Stimulated activated CD8-positive, alpha-beta memory T cell treated with anti-CD3 and anti-CD28 coated beads, Interleukin-7, amount 100 ng/mL, for 1 hour (primary cell): ENCODE measurements at places on chromosomes 12 and 14.

DNA sequence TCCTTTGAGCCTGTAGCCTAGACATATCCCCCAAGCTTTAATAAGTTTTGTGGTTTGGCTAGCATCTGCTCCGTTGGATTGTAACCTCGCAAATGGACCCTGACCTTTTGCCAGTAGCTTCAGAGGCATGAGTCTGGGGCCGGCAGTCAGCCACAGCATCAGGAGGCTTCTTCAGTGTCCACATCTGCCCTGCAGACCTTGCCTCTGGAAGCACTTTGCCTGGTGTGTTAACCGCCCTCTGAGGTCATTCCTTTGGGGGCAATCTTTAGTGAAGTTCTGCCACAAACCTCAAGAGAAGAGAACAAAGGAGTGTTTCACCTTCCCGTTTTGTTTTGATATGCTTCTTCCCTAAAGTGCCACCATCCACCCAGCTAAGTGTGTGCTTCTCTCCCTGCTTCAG, 71.4 kb downstream of the GNS start:
- DNase-seq = no peak

DNA sequence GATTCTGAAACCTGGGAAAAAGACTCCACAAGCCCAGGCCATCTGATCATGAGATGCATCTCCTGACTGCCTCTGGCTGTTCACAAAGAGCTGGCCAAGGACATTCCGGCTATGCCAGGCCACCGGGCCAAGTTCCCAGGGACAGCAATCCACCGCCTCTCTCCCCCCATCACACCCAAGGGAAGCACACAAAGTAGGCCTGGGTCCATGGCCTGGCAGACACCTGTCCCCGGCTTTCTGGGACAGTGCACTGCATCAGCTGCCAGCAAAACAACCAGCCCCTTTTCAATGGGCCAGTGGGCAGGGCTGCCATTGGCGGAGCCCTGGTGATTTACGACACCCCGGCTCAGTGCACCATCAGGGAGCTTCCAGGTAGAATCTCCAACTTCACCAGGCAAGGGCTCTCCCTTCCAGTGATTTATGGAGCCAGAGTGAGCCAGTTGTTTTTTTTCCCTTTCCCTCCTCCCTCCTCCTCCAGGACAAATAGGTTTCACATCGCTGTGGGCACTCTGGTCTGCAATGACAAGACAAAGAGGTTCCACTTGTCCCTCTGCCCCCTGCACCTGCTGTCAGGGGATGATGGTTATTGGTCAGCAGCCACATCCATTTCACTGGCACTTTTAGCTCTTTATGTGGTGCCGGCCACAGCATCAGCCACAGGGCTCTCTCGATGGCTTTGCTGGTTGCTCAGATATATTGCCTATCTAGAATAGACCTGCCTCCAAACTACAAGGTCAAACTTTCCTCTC, 149.6 kb downstream of the SLC38A6 start:
- no peak for DNase-seq

DNA sequence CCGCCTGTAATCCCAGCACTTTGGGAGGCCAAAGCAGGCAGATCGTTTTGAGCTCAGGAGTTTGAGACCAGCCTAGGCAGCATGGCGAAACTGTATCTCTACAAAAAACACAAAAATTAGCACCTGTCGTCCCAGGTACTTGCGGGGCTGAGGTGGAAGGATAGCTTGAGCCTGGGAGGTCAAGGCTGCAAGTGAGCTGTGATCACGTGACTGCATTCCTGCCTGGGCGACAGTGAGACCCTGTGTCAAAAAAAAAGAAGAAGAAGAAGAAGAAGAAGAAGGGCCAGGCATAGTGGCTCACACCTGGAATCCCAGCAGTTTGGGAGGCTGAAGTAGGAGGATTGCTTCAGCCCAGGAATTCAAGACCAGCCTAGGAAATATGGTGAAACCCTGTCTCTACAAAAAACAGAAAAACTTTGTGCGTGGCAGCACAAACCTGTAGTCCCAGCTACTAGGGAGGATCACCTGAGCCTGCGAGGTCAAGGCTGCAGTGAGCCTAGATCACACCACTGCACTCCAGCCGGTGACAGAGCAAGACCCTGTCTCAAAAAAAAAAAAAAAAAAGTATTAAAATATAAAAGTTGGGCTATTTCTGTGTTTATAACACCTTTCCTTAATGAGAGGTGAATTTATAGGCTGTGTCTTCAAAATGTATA, 15.5 kb downstream of the RXYLT1 start:
- no peak for DNase-seq

- no peak for DNase-seq
These were observed 458.7 kb downstream of the TMTC2 start for GRCh38 chr12:83145325-83145840.

DNA sequence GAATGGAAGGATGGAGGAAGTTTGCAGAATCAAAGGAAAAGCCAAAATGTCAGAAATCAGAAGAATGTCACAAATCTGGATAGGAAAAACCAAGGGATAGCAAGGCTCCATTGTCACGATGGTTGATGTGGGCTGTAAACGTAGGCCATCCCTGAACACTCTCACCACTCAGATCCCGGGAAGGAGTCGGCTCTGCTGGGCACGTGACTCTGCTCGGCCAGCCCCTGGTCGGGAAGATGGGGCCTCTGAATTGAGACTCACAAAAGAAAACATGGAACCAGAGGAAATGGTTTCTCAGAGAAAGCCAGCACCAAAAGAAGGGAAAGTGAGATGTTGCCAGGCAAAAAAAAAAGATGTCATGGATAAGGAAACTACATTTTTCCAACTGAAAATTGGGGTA, 26.2 kb downstream of the TCP11L2 start:
- DNase-seq = no peak
